ENCODE measurements at places on chromosomes 6 and 20.

- no peak for DNase-seq
Measured at GRCh38 chr6:168307695-168308021, 11.9 kb downstream of the DACT2 start.

DNA sequence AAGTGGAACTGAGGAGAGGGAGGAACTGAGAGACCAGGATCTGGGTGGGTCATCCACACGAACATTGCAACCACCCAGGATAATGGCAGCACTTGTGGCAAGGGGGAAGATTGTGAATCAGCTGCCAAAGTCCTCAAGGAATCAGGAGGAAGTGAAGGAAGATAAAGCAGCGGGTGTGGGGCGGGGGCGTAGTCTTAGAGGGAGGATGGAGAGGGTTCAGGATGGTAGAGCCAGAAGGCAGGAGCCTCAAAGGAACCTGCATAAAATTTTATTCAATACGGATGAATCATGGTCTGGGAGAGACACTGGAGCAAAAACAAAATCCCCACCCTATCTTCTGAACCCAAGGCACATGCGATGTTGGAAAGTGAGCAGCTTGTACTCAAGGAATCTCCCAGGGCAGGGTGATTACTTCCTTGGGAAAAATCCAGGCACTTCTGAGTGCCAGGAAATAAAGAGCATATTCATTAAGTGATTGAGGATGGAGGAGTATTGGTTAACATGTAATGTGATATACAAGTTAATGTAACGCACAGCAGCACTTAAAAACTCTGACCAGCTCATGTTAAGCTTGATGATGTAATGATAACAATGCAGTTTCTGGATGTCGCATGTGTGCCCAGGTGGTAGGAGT, 82.0 kb upstream of the B3GAT2 start:
- no peak for DNase-seq

DNA sequence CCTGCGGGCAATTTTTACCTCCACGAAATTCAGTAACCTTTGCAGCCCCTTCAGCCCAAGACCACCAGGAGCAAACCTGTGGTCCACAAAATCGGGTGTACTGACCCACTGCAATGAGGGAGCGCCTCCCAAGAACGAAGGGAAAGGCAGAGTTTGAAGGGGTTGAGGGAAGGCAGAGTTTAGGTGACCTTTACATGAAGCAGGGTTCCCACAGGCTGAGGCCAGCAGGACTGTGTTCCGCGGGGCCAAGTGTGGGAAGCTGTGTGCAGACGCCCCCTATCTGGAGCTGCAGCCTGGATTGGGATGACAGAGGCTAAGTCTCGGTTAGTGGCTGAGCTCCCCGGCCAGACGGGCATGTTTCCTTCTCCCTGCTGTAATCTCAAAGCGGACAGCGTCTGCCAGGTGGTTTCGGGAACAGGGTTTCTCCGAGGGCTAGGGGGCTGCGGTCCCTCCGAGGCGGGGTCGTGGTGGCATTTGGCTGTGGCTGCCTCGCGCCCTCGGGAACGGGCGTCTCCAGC, 826 bp upstream of the PYGB start:
- no peak for DNase-seq

GRCh38 chr6:157316871-157317814, 6.2 kb downstream of the TMEM242 start:
- DNase-seq: no peak

- no peak for DNase-seq
Measured at GRCh38 chr6:148873868-148874267, 127.0 kb downstream of the UST start.

- DNase-seq: no peak
Measured at GRCh38 chr20:63073738-63074065, 66.9 kb upstream of the BHLHE23 start.
